ENCODE measurements at places on chromosomes 1 and 21. TPM values are rescaled to one million over a fixed set of nuclear protein-coding genes. Genes with fewer than 3 reads are reported as not detected.

The SYT11 gene
- polyA plus RNA-seq: 14.0 TPM

The OLIG2 gene
- polyA plus RNA-seq: not detected

The LY9 gene
- 0.57 TPM for polyA plus RNA-seq

The HSPB7 gene
- 160 TPM for polyA plus RNA-seq

The TSSK3 gene
- 0.98 TPM for polyA plus RNA-seq

The GPR25 gene
- not detected for polyA plus RNA-seq

The RAD54L gene
- 9.6 TPM for polyA plus RNA-seq

The AHCYL1 gene
- polyA plus RNA-seq: 40.7 TPM

The SPRR3 gene
- not detected for polyA plus RNA-seq

The LMX1A gene
- polyA plus RNA-seq: 2.1 TPM

The RERE gene
- 70.6 TPM for polyA plus RNA-seq

The GPR52 gene
- not detected for polyA plus RNA-seq

- DNase-seq: no peak
Measured at GRCh38 chr1:14955402-14955801, 198.1 kb upstream of the TMEM51 start.

DNA sequence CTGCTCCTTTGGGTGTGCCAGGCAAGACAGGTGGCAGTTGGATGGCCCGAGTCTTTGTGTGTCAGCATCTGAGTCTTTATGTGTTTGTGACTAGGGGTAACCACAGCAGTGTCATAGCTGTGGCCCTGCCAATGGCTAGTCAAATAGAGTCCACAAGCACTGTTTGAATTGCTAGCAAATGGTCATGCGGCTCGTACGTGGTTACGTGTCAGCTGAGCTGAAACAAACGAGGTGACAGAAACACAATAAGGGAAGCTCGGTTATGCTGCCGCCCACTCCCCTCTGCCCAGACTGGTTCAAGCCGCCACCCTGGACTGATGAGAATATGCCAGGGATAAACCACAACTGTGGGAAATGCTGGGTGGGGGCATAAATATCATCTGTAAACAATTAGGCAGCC lies 174.3 kb upstream of the LMO4 start:
- no peak for DNase-seq

DNA sequence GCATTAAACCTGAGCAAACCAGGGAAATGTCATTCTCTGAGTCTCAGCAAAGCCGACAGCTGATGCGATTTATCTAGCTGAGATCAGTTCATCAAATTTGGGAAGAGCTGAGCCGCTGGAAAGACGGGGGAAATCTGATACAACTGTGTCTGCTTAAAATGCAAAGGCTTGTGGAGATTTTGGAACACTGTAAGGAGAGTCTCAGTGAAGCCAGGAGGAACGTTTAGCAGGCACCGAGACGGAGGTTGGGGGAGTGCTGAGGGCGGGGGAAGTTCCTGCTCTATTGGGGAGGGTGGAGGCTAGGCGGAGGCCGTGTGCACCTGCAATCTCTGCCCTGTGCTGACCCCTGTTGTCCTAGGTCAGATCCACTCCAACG lies 143.2 kb upstream of the CSF3R start:
- DNase-seq: peak; percentile 31

DNA sequence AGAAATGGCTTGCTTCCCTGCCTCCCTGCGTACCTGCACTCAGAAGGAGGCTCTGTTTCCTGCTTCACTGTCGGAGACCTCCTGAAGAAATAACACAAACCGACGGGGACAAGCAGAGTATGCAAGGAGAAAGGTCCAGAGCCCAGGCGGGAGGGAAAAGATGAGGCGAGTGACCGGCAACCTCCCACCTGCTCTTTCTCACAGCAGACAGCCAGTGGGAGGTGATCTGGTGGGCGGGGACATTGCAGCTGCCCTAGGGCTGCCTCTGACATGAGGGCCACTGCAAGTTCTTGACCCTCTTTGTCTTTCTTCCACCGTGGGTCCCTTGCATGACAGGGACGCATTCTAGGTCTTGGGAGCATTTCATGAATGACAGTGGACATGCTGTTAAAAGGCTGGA lies 368.2 kb downstream of the CAMTA1 start:
- no peak for DNase-seq

DNA sequence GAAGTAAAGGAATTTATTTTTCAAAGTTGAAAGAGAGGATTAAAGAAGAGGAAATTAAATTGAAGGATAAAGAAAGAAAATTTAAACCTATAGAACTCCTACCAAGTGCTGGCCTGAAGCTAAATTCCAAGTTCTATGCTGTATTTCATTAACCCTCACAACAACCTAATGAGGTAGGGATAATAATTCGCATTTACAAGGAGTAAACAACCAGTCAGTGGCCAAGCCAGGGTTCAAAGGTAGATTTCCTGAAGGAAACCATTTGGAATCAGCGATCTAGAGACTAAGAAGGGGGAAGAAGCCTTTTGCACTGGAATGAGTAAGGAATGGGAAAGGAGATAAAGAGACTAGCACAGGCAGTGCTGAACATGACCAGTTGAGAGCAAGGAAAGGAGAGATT lies 265.8 kb upstream of the ST6GALNAC5 start:
- DNase-seq: no peak

- no peak for DNase-seq
Measured at GRCh38 chr1:100643471-100644196, 75.9 kb upstream of the VCAM1 start.

- DNase-seq: no peak
Measured at GRCh38 chr21:34894401-34894800, 154.7 kb downstream of the RUNX1 start.

DNA sequence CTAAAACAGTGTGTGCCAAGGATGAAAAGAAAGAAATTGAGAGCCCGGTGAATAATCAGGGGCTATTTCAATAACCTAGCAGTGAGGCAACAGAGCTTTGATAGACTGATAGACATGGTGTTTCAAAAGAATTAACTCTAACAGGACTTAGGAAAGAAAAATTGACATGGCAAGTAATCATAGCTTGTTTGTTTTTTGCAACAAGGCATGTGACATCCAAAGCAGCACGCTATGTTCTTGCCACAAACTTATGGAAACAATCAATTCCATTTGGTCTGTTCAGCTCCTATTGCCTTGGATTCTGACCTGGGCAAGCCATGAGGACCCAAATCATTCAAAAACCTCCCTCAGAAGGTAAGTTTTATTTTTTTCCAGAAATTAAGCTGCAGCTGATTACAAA lies 608.5 kb downstream of the SMYD3 start:
- DNase-seq: no peak

DNA sequence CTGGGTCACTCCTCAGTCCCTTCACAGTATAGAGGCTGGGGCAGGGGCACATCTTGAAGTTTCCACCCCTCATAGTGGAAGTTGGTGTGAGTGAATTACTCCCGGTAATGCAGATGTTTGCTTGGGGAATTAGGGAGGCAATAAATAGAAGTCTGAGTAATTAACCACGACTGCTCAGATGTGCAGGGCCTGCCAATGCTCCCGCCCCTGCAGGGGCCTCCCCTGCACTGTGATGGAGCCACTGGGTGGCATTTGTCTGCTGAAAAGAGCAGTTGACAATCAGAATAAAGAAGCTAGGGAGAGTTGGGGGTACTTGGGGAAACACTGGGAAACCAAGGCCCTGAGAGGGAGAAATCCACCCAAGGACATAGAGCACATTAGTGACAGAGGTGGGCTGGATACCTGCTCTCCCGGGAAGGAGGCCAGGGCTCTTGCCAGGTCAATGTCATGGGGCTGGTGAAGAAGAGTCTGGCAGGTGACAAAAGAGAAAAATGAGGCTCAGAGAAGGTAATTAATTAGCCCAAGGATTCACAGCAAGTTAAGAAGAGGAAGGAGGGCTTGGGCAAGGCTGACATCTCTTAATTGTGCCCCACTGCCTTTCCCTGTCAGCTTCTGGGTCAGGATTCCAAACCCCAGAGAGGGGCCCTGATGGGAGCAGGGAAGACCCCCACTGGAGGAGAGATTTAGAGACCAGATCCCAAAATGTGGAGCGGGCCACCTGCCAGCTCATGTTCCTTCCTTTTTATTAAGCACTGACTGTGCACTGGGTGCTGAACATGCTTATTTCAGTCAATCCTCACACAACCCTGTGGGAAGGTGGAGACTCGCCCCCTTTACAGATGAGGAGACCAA lies 436.2 kb downstream of the MATN1 start:
- no peak for DNase-seq

DNA sequence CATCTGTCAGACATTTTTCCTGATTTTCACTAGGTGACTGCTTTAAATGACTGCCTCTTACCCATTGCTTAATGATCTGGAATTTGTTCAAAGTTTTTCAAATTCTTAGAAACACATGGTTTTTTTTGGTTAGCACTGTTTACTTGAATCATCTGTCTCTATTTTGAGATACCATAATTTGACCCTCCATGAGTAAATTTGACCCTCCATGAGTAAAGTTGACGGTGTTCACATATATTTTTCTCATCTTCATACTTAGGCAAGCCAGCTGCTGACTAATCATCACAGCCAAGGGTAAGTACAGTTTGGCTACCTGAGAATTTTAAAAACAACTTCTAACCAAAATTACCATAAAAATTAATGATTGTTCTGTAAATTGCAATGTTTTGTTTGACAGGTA lies 586.5 kb downstream of the PTBP2 start:
- no peak for DNase-seq

DNA sequence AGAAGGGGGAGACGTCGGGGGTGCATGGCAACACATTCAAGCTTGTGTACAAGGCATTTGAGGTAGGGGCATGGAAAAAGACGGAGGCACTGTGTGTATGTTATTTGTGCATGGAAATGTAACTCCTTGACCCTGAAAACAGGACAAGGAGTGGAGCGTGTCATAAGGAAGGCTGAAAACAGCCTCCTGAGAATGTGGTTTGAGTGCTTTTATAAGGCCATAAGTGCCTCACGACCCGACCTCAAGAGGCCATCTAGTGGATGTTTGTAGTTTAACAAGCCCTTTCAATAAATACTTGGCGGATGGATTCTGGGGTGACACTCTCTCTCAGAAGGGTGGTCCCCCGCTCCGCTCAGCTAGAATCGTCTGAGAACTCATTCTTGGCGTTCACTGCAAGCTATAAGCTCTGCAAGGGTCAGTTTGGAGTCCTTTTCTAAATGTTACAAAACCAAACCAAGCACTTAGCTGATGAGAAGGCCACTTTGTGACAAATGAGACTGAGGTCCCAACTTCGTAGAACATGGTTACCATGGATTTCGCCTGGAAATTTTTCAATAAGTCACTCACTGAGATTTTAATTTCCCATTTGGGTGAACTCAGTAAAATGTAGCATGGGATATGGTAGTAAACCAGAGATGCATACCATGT lies 38.8 kb upstream of the CLCA4 start:
- no peak for DNase-seq

- no peak for DNase-seq
Measured at GRCh38 chr1:153478692-153479618, 18.5 kb upstream of the S100A7 start.

DNA sequence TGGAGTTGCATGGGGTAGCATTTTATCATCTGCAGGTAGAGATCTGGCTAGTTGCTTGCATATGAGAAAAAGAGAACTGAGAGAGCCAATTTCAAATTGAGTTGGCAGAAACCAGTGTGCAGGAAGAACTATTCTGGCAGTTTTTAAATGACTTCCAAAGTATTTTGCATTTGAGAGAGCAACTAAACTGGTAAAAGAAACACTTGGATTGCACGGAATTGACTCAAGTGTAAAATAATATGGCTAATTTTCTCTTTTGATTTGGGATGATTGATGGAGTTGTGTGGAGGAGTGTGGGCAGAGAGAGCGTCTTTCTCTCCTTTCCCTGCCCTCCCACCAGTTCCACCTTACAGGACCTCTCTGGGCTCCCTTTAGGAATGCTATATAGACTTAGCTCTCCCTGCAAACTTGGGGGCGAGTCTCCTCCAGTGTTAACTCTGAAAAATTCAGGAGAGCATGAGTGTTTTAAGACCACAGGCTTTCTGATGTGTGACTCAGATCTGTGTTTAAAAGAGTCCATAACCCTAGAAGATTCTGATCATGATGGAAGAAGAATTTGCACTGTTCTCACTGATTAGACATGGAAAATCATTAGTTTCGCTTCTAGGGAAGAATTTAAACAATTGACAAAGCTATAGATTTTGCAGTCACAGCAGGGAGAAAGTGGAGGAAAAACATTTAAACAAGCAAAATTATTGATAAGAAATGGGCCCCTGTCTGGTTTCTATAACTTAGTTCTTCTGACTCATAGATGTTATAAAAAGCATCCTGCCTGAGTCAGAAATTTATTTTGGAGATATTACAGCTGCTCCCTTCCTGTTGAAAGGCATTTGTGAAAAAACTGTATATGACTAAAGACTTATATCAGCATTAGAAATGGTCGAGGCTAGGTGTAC lies 24.9 kb upstream of the CTBS start:
- no peak for DNase-seq

GRCh38 chr1:18013216-18013615 lies 94.4 kb upstream of the IGSF21 start:
- no peak for DNase-seq

DNA sequence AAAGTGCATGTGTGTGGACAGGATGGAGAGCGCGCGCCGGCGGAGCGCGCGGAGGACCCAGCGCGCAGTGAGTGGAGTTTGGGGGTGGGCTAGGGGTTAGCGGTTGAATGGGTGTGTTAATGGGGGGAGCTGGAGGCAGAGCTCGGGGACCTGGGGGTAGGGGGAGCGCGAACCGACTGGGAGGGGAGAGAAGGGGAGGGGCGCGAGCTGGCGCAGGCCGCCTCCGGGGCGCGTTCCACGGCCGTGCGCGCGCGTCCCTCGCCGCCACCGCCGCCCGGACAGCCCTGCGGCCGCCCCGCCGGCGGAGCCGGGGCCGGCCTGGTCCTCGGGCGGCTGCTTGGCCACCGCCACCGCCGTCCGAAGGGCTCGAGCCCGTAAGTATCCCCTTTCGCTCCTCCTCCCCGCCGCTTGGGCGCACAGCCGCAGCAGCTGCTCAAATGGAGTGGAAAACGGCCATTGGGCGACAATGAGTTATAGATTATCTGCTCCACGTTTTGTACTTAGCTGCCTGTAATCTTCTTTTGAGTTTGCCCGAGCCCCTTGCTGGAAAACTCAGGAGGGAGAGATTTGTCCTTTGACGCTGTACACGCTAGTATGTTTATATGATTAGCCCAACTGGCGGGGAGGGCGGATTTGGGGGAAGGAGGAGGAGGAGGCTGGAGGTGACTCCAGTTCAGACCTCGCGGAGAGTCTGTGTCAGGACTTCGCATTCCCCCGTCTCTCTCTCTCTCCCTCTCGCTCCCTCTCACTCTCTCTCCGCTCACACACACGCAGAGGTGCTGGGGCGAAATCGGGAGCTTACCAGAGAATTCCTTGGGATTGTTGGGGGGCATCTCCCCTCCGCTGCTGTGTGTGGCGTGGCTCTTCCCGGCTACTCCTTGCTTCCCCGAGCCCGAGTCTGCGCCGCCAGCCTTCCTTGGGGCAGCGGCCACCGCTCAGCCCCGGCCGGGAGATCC lies at the start of gene ADGRL2:
ADGRL2 (plus strand) TSS at position 240 of the 956 bp plus-strand sequence. CDS start 36,051 bp downstream, outside the sequence.
- peak; percentile 95 for DNase-seq

- no peak for DNase-seq
Measured at GRCh38 chr1:41072051-41072450, 50.5 kb upstream of the SLFNL1 start.

GRCh38 chr1:167533851-167534300 lies 15.5 kb upstream of the CD247 start:
- DNase-seq: peak; percentile 85
